Fibroblast of skin of scalp (primary cell): ENCODE measurements at places on chromosomes 11 and 22.

GRCh38 chr11:78615724-78616123, 41.1 kb upstream of the NARS2 start:
- DNase-seq, result no peak

GRCh38 chr22:34622602-34623001, 443.4 kb upstream of the ISX start:
- no peak for DNase-seq

DNA sequence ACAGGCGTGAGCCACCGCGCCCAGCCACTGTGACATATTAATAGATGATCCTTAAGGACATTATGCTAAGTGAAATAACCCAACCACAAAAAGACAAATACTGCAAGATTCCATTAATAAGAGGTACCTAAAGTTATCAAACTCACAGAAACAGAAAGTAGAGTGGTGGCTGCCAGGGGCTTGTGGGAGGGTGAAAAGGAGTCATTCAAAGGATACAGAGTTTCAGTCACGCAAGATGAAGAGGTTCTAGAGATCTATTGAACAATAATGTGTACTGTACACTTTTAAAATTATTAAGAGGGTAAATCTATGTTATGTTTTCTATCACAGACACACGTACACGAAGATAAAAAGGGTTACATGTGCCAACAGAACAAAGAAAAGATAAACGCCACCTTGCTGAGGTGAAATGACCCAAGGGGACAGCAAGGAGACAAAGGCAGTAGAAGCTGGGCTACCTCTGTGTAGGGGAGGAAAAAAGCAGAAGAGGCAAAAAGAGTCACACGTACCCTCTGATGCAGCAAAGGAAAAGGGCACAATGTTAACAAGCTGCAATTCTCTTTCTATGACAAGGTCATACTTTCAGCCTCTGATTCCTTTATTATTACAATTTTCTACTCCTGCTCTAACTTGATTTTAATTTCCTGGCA, 65.3 kb downstream of the AMBRA1 start:
- no peak for DNase-seq

- DNase-seq, result no peak
These were observed 247.3 kb upstream of the BLID start for GRCh38 chr11:122363296-122363695.

DNA sequence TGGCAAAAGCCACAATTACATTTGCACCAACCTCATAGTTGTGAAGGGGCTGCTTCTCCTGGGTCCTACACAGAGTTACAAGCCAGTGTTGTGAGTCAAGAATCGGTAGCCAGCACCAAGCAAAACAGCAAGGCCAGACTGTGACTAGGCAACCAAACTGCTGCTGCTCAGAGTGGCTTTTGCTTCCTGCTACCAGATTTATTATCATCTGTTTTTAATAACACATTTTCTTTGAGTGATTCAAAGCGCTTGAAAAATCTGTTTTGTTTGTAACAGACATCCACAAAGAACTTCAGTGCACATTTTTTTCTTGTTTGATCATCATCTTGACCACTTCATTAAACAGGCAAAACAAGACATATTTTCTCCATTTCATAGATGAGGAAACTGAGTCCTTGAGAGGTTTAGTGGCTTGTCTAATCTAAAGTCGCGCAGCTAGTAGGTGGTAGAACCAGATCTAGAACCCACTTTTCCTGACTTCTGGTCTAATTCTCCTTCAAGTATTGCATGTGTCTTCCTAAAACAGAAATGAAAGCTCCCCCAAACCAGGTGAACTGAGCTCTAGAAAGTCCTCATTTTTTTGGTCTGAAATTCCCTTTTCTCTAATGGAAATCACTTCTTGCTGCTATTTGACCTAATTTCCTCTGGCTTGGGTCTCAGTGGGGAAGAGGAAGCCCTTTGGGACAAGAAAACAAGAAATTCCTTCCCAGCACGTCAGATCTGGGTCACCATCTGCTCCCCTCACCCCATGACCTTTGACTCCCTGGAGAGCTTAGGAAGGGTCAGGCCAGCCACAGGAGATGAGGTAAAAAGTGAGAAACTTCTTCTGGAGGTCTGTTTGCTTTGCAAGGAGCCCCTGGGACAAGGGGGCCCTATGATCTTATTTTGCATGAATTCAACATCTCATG, 39.9 kb downstream of the CWC15 start:
- peak; percentile 98 for DNase-seq

GRCh38 chr11:69293087-69293486, 868 bp upstream of the MYEOV start:
- DNase-seq, result peak; percentile 21

- DNase-seq, result no peak
These were observed 49.3 kb downstream of the ME3 start for GRCh38 chr11:86623041-86623621.

GRCh38 chr11:62341588-62341987, 4.3 kb downstream of the ASRGL1 start:
- no peak for DNase-seq

GRCh38 chr11:118608360-118609227, 1.2 kb downstream of the PHLDB1 start:
- peak; percentile 89 for DNase-seq

- DNase-seq, result no peak
These were observed 975.6 kb downstream of the BRD1 start for GRCh38 chr22:48851933-48852549.

- DNase-seq, result no peak
These were observed 9.8 kb upstream of the ZDHHC13 start for GRCh38 chr11:19107125-19107524.

- DNase-seq, result no peak
These were observed 117.6 kb upstream of the ARHGAP20 start for GRCh38 chr11:110829873-110830272.

DNA sequence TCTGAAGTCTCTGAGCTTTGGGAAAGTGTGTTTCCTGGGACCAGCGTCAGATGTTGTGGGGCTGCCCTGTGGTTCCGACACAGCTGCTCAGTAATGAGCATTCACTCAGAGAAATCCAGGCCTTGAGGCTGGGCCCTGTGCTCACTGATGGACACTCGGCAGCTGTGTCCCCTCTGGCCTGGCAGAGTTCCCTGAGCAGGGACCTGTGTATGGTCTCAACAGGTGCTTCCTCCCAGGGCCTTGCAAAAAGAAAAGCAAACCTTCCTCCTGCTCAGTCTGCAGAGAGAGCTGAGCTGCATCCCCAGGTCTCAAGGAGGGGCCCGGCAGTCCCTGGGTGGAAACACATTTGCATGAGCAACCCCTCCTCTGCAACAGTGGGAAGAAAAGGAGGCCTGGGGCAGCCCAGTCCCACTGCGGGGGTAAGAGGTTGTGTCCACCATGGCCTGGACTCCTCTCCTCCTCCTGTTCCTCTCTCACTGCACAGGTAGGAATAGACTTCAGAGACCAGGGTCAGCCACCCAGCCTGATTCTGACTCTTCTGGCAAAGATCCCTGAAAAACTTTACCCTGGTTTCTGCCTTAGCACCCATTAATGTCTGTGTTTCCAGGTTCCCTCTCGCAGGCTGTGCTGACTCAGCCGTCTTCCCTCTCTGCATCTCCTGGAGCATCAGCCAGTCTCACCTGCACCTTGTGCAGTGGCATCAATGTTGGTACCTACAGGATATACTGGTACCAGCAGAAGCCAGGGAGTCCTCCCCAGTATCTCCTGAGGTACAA, 131.2 kb downstream of the VPREB1 start:
- DNase-seq, result no peak

DNA sequence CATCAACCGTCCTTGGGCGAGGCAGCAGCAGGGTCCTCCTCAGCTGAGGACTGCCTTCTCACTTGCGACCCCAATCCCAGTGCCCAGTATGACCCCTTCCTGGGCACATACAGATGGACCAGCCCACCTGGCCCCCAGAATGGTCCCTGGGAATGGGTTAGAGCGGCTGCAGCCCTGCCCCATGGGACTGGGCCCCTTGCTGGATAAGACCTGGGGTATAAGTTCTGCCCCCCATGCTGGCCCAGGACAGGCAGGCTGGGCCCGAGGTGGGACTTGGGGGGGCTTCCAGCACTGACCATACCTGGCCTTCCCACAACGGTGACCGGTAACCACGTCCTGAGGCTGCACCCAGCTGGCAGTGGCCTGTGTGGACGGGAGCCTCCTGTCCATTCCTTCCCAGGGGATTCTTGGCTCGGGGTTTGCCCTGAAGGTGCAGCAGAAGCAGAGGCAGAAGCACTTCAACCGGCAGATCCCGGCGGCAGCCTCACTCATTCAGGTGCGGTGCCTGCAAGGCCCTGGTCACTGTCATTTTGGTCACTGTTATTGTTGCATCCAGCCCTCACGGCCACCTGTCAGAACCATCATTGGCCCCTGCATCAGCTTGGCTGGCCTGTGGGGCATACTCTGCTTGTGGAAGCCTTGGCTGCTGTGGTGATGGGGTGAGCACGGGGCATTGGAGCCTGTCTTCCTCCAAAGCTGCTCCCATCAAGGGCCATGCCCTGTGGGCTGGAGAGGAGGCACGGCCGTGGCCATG, 114.8 kb downstream of the KCNQ1OT1 start:
- no peak for DNase-seq

DNA sequence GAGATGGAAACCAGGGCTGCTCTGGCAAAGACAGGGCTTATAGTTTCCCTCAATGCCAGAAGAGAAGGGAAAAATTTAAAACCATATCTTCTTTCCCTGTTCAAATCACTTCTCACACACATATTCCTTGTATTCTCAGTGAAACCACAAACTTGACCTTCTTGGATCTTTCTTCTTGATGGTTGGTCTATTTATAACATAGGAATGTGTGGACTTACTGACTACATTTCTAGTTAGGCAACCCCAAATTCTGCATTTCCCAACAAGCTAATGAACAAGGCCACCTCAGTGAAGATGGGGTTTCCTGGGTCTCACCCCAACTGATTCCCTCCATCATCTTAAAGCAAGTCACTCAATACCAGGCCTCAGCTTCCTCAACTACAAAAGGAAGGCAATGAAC, 3.8 kb upstream of the QSER1 start:
- DNase-seq, result peak; percentile 22

GRCh38 chr11:11251394-11251970, 101.6 kb downstream of the CSNK2A3 start:
- DNase-seq, result no peak

DNA sequence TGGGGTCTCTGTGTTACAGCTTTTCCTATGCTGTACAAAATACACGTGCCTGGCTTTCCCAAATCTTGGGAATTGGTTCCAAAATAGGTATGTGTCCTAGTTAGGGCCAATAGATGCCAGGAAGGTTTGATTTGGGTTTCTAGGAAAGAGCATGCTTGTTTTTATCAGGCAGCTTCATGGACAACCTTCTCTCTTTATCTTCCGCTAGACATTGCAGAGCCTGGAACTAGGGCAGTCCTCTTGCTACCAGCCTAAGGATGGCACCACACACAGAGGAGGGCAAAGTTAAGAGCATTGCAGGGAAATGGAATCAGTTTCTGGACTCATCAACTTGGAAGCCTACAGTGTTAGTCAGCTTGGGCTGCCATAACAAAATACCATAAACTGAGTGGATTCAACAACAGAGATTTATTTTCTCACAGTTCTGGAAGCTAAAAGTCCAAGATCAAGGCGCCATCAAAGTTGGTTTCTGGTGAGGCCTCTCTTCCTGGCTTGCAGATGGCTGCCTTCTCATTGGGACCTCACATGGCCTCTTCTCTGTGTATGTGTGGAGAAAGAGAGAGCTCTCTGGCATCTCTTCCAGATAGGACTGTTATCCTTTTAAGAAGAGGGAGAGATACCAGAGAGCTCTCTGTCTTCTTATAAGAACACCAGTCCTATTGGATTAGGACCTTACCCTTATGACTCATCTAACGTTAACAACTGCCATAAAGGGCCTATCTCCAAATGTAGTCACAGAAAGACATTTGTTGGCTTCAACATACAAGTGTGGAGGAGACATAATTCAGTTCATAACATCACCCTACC, 27.3 kb upstream of the CREB3L1 start:
- peak; percentile 56 for DNase-seq

DNA sequence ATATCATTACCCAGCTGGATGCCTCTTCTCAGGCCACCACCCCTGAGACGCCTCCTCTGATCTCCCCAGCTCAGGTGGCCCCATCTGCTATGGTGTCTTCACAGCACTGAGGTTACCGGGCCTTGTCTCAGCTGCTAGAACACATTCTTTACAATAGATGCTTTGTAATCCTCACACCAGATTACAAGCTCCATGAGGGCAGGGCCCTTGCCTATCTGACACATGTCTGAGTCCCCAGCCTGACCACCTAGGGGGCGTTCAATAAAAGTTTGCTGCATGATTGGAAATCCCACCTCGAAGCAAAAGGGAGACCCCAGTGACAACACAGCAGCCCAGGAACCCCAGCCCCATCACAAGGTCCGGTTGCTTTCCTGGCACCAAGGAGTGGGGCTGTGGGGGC, 2.0 kb downstream of the MACROD1 start:
- no peak for DNase-seq

- peak; percentile 68 for DNase-seq
These were observed 2.3 kb upstream of the RHOD start for GRCh38 chr11:67054346-67054835.

DNA sequence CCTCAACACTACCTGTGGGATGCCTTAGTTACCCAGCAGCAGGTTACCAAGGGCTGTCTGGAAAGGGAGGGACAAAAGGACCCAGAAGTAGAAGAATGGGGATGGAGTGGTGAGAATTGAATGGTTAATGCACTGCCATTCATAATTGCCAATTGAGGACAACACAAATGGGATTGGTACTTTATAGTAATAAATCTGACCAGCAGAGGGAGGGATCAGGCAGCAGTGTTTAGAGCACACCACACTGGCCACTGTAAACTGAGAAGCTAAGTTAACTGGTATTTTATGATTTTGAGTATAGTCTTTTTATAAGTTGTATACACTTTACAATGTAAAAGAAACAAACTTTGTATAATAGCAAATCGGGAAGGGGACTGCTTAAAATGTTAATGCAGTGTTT, 10.7 kb downstream of the TBRG1 start:
- no peak for DNase-seq

DNA sequence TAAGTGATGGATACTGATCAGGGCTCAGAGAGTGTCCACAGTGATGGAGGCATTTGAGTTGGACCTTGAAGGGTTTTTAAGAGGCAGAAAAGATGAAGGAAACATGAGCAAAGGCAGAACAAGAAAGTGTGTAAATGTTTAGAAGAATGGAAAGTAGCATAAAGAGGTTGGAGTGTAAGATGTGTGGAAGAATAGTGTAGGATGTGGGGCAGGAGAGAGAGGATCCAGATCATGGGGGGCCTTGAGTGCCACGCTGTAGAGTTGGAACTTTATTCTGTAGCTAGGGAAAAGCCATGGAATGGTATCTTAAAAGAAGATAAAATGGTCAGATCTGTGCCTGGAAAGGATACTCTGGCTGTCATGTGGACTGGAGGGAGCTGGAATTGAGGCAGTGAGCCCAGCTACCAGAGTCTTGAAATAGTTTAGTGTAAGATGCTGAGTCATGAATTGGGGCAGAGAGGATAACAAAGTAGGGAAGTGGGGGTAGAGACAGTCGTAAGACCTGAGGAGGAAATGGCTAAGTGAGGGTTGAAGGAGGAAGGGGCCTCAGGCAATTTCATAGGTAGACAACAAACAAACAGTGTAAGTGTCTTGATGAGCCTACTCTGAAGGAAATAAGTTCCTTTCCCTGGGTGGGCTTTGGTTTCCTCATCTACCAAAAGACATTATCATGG, 6.7 kb downstream of the KCNE3 start:
- DNase-seq, result peak; percentile 57

DNA sequence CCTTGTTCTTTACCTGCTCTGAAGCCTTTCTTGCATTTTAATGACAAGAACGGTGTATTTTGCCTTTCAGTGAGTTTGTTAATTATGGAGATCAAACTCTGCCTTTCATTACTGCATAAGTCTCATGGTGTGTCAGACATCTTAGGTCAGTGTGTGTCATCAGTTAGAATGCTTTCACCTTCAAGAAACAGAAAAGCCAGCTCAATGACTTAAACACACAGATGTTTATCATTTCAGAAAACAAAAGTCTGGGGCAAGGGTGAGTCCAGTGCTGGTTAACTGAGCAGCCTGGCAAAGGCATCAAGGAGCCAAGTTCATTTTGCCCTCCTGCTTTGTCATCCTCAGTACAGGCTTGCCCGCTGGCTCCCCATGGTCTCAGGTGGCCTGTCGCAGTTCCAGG, 54.5 kb downstream of the PACS1 start:
- no peak for DNase-seq
